Vagina (tissue), 2 donors: ENCODE measurements at places on chromosomes 12 and 14. TPM values are rescaled to one million over a fixed set of nuclear protein-coding genes. Genes with fewer than 3 reads are reported as not detected.

RNASE7 gene
- total RNA-seq, result 18.2 TPM

- no peak for DNase-seq
These were observed 24.4 kb downstream of the FBXW8 start for GRCh38 chr12:116934908-116935705.

- no peak for DNase-seq
These were observed 310.0 kb upstream of the DDHD1 start for GRCh38 chr14:53462931-53463778.

GRCh38 chr14:53880761-53881160 is 75.9 kb downstream of the BMP4 start:
- DNase-seq, result no peak

DNA sequence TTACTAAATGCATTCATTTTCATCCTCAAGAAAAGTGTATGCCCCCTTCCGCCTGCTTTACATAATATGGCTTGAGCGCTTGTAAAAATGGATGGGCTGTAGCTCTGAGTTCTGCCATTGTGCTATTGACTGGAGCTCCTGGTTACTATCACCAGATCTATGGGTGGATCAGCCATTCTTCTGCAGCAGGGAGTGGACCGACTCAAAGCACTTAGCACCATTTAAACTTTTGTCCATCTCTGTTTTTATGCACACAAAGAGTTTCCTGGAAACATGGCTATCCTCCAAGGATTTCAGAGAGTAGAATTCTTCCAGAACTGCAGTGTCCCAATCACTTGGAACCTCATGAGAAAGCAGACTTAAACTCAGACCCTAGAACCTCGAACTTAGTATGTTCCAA is 4.5 kb upstream of the NUMB start:
- DNase-seq, result no peak

DNA sequence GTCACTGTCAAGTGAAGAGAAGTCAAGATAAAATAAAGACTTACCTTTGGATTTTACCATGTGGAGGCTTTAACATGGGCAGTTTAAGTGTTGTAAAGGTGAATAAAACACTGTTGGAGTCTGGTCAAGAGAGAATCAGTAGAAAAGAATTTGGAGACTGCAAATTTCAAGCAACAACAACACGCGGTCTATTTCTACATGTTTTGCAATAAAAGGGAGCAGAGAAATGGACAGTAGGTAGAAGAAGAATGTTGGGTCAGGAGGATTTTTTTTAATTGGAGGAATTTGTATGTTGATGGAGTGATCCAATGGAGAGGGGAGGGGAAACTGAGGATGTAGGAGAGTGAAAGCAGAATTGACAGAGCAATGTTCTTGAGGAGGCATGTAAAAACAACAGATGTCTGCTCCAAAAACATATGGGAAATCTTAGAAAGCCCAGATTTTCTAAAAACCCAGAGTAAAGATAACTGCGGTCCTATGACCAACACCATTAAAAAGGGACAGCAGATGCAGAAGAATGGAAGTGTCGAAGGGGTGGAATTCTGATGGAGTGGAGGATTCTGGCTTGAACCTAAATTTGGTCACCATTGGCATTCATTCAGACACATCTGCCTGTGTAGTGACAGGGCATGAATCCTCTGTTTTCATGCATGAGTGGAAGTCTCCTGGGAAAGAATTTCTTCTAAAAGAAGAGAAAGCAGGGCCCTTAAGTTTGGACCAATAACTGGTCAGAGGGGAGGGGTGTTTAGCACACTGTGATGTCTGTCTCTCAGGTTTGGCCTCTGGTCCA is 68.0 kb upstream of the OSBPL8 start:
- DNase-seq, result no peak

COCH gene
- total RNA-seq, result 35.6 TPM

- no peak for DNase-seq
These were observed 43.0 kb upstream of the FUT8 start for GRCh38 chr14:65369560-65369959.

DNA sequence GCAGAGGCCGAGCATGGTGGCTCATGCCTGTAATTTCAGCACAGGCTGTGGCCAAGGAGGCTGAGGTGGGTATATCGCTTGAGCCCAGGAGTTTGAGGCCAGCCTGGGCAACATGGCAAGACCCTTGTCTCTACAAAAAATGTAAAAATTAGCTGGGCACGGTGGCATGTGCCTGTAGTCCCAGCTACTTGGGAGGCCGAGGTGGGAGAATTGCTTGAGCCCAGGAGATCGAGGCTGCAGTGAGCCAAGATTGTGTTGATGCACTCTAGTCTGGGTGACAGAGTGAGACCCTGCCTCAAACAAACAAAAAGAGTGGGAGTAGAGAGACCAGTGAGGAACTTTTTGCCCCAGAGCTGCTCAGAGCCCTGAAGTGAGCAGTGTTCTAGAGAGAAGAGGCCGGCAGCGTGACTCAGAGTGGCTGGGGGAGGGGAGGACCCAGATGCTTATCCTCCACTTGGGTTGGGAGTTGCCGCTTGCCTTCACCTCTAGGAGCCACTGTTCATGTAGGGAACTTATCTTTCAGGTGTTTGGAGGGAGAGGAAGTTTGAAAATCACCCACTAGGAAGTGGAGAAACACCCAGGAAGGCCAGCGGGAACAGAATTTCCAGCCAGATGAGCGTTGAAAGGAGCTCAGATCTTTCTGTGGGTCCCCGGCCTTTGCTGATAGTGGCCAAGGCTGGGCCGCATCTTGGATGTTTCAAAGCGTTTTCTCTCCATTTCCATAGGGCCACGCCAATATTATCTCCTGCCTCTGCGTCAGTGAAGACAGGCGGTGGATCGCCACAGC is 15.3 kb downstream of the CFAP251 start:
- no peak for DNase-seq

LALBA gene
- not detected for total RNA-seq

BEGAIN gene
- total RNA-seq, result 3.4 TPM

- DNase-seq, result no peak
These were observed 18.1 kb upstream of the TMEM106C start for GRCh38 chr12:47945341-47945728.

GRCh38 chr12:101356794-101357193 is 50.8 kb downstream of the ARL1 start:
- DNase-seq, result no peak

KRT74 gene
- not detected for total RNA-seq

GRCh38 chr12:132121283-132121682 is 22.8 kb downstream of the DDX51 start:
- DNase-seq, result no peak

GRCh38 chr12:115758183-115758582 is 519.3 kb downstream of the MED13L start:
- no peak for DNase-seq

GRCh38 chr14:36617824-36618223 is 35.4 kb upstream of the NKX2-8 start:
- no peak for DNase-seq

MSRB3 gene
- total RNA-seq, result 52.5 TPM

PTHLH gene
- total RNA-seq, result 7.9 TPM

DNA sequence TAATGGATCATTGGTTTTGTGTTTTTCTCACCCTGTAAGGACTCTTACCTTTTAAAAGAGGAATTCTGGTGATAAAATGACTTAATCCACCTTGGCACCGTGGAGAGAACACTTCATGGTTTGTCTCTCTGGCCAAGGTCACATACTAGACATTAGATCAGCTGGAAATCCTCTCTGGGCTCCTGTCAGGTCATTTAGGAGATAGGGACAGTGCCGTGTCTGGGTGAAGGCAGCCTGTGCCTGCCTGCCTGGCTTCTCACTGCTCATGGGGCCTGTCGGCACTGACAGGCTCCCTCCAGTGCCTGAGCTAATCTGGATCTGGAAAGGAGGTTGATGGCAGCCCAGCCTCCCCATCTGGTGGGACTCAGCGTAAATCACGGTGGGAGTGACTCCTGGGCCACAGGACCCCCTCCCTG is 5.7 kb downstream of the CRADD start:
- DNase-seq, result no peak

AKAP5 gene
- total RNA-seq, result 0.49 TPM

GRCh38 chr12:105331805-105332251 is 1.3 kb downstream of the C12orf75 start:
- DNase-seq, result no peak

GRCh38 chr12:55845785-55846496 is 3.2 kb upstream of the MMP19 start:
- DNase-seq, result no peak

LTBR gene
- total RNA-seq, result 146 TPM

TRIM9 gene
- total RNA-seq, result 2.2 TPM

DNA sequence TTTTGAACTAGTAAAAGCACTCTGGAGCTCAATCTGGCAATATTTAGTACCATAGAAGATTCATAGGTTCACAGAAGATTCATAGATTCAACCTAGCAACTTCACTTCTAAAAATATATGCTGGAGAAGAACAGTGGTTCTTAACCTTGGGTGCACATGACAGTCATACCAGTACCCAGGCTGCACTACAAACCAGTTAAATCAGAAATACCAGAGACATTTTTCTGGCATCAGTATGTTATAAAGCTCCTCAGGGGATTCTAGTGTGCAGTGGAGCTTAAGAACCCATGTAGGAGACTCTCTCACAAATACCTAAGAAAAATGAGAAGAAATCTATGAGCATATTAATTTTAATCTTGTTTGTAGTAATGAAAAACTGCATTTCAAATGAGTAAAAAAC is 46.6 kb downstream of the CNTN1 start:
- DNase-seq, result no peak

DNA sequence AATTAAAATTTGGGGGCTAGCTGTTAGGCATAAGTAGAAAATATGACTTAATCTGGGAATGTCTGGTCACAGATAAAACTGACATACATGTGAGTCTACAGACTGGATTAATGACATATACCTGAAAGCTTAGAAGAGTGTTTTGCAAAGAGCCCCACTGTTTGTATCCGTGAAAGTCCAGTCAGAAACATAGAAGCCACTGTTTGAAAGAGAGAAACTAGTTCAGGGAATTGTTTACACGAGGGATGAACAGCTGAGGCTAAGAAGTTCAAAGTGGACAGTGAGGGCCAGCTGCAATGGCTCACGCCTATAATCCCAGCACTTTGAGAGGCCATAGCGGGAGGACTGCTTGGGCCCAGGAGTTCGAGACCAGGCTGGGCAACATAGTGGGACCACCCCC is 36.2 kb upstream of the SGPP1 start:
- no peak for DNase-seq
